Urothelium cell line (cell line): ENCODE measurements at places on chromosomes 2 and 18.

DNA sequence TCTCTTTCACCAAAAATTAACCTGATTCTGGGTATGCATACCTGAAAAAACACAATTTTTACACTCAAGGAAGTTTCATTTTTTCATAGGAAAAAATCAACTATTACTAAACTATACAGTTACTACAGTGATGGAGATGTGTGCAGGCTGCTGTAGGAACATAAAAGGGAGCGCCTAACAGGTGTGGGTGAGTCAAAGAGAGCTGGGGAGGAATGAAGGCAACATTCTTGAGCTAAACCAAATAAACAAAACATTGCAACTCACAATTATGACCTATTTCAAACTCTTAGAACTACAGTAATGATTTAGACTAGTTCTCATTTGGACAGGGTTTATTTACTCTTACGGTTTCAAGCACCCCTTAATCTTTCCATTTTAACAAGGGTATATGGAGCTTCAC, 13.4 kb upstream of the CLASP1 start:
- DNase-seq = no peak

GRCh38 chr2:232386740-232387450, 8.3 kb downstream of the ALPP start:
- DNase-seq = no peak

DNA sequence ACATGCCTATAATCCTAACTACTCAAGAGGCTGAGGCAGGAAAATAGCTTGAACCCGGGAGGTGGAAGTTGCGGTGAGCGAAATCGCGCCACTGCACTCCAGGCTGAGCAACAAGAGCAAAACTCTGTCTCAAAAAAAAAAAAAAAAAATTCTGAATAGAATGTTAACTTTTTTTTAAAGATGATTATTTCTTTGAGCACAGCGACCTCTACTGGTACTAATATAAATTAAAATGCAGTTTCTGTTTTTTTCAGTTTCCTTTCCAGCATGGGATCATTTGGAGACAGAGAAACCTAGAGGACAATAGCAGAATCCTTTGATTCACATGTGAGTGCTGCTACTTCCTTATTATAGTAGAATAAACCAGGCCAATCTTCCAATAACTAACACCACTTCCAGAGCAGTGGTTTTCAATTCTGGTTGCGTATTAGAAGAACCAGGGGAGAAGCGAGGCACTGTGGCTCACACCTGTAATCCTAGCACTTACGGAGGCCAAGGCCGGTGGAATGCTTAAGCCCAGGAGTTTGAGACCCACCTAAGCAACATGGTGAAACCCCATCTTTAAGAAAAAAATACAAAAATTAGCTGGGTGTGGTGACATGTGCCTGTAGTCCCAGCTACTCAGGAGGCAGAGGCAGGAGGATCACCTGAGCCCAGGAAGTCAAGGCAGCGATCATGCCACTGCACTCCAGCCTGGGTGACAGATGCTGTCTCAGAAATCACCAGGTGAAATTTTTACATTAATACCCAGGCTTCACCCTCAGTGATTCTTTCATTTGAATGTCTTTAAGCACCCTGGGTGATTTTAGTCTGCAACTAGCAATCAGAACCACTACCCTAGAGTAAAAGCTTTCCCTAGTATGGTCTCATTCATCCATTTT, 10.1 kb downstream of the SRSF7 start:
- peak; percentile 43 for DNase-seq

GRCh38 chr18:42475157-42475556, 520.1 kb downstream of the PIK3C3 start:
- DNase-seq = no peak

- DNase-seq = no peak
Measured at GRCh38 chr2:191757208-191757607, 79.3 kb downstream of the NABP1 start.

- no peak for DNase-seq
Measured at GRCh38 chr18:65415098-65415497, 335.7 kb upstream of the CDH7 start.

- DNase-seq = no peak
Measured at GRCh38 chr2:19899985-19900930, 1.5 kb downstream of the TTC32 start.

GRCh38 chr2:56981554-56981953, 797.8 kb downstream of the CCDC85A start:
- DNase-seq = peak; percentile 21

- no peak for DNase-seq
Measured at GRCh38 chr2:111119822-111120252, 877 bp upstream of the BCL2L11 start.

DNA sequence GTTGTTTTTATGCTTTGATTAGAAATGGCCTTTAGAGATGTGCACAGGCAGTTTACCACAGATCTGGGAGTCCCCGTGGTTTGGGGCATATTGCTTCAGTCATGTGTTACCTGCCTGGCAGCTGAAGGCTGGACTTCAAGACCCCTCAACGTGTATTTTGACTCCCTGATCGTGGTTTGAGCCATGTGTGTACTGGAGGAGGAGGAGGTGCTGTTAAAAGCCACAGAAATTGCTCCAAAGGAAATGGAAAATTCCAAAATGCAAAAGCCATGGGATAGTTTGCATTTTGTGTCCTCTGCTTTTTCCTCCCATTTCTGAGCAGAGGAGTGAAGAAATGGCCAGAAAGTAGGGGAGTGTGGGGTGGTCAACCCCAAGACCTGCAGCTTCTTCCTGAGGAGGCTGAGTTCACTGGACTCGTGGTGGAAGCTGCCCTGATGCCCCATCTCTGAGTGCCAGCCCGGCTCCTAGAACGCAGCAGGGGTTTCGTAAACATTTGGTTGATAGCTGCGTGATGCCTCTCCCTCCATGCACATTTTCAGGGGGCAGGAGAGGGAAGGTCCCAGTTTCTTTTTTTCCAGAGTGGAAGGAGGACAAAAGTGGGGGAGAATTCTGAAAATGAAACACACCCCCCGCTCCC, 45.7 kb downstream of the ITGB1BP1 start:
- no peak for DNase-seq

- DNase-seq = peak; percentile 52
Measured at GRCh38 chr2:217685255-217685605, 317.6 kb downstream of the TNS1 start.

GRCh38 chr2:229947544-229947943, 25.2 kb downstream of the FBXO36 start:
- no peak for DNase-seq

DNA sequence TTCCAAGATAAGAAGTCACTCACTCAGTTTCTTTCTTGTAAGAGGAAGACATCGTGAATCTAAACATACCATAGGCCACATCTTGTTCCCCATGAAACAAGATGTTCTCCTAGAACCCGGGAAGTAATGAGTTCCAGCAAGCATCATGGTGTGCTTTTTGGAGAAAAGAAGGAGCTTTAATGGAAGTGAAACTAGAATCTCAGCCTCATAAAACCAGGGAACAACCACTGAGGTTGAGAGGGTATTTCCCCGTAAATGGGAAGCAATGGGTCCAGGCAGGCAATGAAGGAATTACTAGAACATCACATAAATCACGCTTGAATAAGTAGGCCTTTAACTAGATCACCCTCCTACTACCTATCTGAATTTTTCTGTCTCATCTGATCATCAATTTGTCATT, 40.3 kb downstream of the PSTPIP2 start:
- DNase-seq = no peak

GRCh38 chr2:48619526-48619925, 1.9 kb downstream of the GTF2A1L start:
- DNase-seq = no peak

GRCh38 chr2:73018188-73018825, 53.2 kb downstream of the SFXN5 start:
- DNase-seq = no peak

GRCh38 chr2:223267160-223267951, 215.4 kb downstream of the KCNE4 start:
- no peak for DNase-seq

- no peak for DNase-seq
Measured at GRCh38 chr18:58645398-58645797, 16.5 kb upstream of the ALPK2 start.

DNA sequence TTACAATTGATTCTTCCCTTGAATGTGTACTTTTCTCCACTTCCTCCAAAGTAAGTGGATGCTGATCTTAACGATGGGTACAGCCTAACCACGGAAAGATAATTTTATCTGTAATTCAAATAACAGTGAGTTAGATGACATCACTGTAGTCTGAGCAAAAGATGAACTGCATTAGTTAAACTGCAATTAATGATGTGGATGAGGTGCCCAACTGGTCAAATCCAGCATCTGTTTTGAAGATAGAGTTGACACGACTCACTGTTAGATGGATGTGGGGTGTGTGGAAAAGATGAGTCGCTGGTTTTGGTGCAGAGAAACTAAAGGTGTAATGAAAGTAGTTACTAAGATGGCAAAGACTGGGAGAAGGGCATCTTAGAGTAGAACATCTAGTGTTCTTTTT, 270.5 kb upstream of the MEIS1 start:
- DNase-seq = no peak
